ENCODE measurements at places on chromosomes 13 and 19.

DNA sequence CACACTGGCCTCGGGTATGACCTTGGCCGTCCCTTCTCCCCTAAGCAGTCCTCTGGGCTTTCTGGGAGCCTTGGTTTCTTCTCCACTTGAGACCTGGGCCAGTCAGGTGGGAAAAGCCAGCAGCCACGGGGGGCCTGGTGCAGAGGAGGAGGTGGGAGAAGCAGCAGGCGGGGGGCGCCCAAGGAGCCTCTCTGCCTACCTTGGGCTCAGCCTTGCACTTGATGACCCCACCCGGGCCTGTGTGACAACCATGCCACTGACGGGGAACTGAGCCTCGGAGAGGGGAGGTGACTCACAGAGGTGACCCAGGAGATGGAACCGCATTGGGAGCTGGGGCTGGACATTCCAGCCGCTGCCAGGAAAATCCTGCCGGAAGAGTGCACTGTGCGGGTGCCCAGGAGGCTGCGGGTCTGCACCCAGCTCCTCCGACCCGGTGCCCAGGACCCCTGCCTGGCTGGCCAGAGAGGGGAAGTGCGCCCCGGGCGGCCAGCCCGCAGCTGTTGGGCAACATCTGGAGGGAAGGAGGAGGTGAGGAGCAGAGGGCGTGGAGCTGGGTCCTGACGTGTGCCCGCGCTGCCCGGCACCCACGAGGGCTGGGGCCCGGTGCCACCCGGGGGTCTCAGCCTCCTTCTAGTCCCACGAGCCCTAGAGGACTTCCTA is 23.4 kb upstream of the SLC7A10 start:
- no peak for DNase-seq

DNA sequence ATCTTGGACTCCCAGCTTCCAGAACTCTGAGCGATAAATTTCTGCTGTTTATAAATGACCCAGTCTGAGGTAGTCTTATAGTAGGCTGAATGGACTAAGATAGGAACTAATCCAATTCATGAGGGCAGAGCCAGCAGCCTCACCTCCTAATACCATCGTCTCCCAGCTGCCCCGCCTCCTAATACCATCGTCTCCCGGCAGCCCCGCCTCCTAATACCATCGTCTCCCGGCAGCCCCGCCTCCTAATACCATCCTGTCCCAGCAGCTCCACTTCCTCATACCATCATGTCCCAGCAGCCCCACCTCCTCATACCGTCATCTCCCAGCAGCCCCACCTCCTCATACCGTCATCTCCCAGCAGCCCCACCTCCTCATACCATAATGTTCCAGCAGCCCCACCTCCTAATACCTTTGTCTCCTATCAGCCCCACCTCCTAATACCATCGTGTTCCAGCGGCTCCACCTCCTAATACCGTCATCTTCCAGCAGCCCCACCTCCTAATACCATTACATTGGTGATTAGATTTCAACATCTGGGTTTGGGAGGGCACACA is 2.4 kb upstream of the ARGLU1 start:
- DNase-seq: peak; percentile 31

- DNase-seq: no peak
These were observed 3.2 kb upstream of the EBPL start for GRCh38 chr13:49694446-49694845.

GRCh38 chr19:5103812-5104410 is 135.0 kb downstream of the KDM4B start:
- no peak for DNase-seq

GRCh38 chr19:17703824-17704463 is 15.3 kb upstream of the MAP1S start:
- DNase-seq: peak; percentile 61

DNA sequence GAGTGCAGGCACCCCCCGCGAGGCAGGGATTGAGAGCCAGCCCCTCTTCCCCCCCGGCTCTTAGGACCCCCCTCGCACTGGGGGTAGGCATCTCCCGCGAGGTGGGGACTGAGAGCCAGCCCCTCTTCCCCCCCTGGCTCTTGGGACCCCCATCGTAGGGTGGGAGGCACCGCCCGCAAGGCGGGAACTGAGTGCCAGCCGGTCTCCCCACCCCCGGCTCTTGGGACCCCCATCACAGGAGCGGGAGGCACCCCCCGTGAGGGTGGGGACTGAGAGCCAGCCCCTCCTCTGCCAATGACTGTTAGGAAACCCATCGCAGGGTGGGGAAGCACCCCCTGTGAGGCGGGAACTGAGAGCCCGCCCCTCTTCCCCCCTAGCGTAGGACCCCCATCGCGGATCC is 363.4 kb upstream of the SPRY2 start:
- DNase-seq: no peak

All from stimulated activated CD8-positive, alpha-beta memory T cell treated with anti-CD3 and anti-CD28 coated beads, Interleukin-7, amount 100 ng/mL, for 1 hour (primary cell).